ENCODE measurements at places on chromosomes 2 and 18.

DNA sequence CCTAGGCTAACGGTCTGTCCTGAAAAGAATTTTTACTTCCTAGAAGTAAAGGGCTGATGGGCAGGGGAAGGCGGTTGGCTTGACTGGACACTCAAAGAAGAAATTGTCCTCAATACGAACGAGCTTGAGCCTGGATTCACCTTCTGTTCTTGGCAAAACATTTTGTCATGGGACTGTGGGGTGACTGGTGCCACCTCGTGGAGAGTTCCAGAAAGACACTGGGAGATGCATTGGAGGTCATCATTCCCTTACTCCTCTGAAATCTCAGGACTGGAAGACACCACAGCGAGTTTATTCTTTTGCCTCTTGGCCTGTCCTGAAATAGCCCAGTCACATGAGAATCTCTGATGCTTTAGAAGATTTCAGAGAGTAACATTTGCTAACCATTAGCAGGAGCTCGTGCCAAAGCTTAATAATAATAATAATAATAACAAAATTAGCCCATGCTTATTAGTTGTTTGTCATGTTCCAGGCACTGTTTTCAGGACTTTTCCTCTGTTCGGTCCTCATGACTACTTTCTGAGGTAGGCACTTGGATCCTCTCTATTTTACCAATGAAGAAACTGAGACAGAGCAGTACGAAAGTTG, 44.5 kb downstream of the TMEM182 start:
- no peak for DNase-seq

- DNase-seq = no peak
Observed at GRCh38 chr2:204453730-204454167, 91.5 kb upstream of the PARD3B start.

DNA sequence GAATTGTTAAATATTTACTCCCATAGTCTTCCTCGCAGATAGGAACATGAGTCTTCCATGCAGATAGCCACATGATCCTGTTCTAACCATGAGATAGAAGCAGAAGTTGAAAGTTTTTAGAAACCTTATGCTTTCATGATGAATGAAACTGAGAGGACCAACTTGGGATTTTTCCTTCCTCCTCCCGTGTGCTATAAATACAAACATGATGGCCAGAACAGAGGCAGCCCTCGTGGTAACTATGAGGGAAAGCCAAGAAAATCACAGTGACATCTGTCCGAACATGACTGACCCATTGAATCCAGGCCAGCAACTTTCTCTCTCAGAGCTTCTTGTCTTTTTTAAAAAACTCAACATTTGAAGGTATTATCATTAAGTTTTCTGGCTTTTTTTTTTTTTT, 78.5 kb downstream of the ACAA2 start:
- no peak for DNase-seq

GRCh38 chr2:220962556-220962955, 609.5 kb downstream of the EPHA4 start:
- DNase-seq = no peak

GRCh38 chr2:109467701-109468100, 146.1 kb downstream of the SEPTIN10 start:
- no peak for DNase-seq

GRCh38 chr2:28036307-28036706, 145.8 kb downstream of the BABAM2 start:
- no peak for DNase-seq

Measured in NCI-H187 (cell line).